ENCODE measurements at places on chromosomes 1 and 21.

GRCh38 chr1:52534928-52535764 lies 17.7 kb downstream of the TUT4 start:
- no peak for DNase-seq

DNA sequence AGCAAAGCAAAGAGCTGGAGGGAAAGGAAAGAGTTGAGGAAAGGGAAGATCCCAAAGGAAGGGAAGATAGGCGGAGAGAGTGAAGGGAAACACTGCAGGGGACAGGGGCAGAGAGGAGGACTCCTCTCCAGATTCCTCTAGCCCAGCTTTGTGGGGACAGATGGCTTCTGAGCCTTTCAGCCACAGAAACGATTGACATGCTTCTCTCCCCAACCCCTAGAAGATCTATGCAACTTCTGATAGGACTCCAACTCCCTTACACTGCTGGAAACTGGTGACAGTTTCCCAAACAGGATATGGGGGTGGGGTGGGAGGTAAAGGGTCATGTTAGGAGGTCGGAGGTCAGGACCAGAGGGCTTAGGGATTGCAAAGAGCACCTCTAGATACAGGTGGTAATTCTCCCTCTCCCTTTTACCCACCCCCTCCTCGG lies 6.5 kb downstream of the MEX3A start:
- no peak for DNase-seq

DNA sequence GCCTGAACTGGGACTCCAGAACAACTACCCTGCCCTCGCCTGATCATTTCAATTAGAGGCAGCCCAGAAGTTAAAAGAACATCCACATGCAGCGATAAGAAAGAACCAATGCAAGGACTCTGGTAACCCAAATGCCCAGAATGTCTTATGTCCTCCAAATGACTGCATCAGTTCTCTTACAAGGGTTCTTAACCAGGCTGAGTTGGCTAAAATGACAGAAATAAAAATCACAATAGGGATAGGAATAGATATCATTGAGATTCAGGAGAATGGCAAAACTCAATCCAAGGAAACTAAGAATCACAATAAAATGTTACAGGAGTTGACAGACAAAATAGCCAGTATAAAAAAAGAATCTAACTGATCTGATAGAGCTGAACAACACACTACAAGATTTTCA lies 80.1 kb upstream of the PTGFR start:
- DNase-seq, result no peak

DNA sequence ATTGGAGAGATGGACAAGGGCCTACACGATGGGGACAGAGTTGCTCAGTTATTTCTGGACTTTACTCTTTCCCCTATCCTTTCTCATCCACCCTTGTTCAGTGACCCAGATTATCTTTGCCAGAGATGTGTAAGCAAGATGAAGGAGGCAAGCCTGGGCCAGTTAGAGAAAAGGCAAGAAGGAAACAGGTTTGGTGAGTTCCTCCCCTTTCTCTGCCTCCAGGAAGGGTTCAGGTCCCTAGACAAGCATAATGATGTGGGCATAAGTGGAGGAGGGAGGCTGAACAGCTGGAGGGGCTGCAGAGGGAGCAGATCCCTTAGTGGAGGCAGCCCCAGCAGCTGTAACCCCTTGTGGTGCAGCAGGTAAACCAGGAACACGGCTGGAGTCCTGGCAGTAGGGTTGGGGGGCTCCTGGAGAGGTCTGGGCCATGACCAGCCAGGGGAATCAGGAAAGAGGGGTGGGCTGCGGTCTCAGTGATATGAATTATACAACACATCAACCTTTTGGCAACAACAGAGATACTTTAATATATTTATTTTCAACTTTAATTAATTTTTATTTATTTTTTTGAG lies 9.2 kb upstream of the CDC42 start:
- DNase-seq, result no peak

DNA sequence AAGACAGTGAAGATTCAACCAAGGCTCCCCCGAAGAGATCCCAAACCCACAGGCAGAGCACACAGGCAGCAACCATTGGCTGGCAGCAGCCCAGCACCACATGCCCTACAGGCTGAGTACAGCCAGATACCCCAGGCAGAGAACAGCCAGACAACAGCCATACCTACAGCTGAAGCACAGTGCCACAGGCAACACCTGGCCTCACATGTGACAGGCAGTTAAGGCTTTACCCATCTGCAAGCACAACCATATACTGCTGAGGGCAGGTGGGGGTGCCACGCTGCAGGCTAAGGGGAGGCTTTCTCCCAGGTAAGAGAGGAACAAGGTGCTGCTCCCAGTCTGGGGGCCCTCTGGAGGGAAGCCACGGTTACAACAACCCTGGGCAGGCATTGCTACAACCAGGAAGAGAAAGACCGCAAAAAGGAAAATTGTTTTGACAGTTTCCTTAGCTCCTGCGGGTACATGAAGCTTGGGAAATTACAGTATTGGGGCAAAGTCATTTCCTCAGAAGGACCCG lies 12.3 kb downstream of the CHIT1 start:
- no peak for DNase-seq

Measured in CD8-positive, alpha-beta memory T cell (primary cell).